Uterus (tissue), 4 donors: ENCODE measurements at places on chromosomes 12 and 14. TPM values are rescaled to one million over a fixed set of nuclear protein-coding genes. Genes with fewer than 3 reads are reported as not detected.

Gene NKX2-8
- total RNA-seq = not detected

Gene BEST3
- not detected for total RNA-seq

Gene CAND1
- 53.2 TPM for total RNA-seq

Gene LRRC43
- total RNA-seq = 3.3 TPM

Gene POTEM
- total RNA-seq = not detected

Gene NPFF
- not detected for total RNA-seq

Gene KRT82
- total RNA-seq = not detected

Gene KRT8
- total RNA-seq = 43.8 TPM

Gene GLIPR1
- 43.8 TPM for total RNA-seq

GRCh38 chr12:55771736-55772135 lies 28.8 kb downstream of the GDF11 start:
- DNase-seq = no peak

DNA sequence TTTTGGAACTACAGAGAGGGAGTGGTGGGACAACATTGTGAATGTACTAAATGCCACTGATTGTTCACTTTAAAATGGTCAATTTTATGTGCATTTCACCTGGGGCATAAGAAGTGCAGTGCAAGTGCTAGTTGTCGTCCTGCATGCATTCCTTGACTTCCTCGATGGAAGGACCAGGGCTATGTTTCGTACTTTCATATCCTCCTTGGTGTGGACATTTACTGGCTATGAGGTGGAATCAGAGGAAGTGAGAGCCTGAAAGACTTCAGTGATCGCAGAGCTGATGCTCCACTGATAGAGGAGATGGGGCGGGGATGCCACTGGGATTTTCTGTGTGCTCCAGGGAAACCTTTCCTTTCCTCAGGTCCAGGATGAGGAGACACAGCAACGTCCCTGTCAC lies 54.1 kb upstream of the DDX11 start:
- DNase-seq = no peak

DNA sequence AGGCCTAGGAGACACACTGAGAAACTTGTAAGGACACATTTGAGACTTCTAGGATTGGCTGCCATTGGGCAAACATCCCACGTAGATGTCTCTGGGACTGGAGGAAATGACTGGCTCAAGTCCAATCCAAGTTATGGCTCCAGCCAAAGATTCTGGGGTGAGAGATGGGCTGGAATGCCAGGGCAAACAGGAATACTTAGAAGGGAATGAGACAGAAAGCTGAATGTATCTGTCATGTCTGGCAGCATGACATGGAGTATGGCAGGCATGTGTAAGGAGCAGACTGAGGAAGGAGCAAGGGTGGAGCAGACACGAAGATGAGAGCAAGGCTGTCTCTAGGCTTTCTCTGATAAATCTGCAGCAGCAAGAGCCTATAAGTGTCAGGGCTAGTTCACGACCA lies 209.2 kb downstream of the PHLDA1 start:
- no peak for DNase-seq

GRCh38 chr12:109820816-109821381 lies 12.3 kb downstream of the TRPV4 start:
- no peak for DNase-seq

- DNase-seq = no peak
Measured at GRCh38 chr12:65596514-65597091, 227.7 kb upstream of the HMGA2 start.

- DNase-seq = no peak
Measured at GRCh38 chr14:77204459-77204771, 22.8 kb downstream of the TMEM63C start.

GRCh38 chr14:65958664-65959562 lies 527.3 kb upstream of the CCDC196 start:
- DNase-seq = no peak

DNA sequence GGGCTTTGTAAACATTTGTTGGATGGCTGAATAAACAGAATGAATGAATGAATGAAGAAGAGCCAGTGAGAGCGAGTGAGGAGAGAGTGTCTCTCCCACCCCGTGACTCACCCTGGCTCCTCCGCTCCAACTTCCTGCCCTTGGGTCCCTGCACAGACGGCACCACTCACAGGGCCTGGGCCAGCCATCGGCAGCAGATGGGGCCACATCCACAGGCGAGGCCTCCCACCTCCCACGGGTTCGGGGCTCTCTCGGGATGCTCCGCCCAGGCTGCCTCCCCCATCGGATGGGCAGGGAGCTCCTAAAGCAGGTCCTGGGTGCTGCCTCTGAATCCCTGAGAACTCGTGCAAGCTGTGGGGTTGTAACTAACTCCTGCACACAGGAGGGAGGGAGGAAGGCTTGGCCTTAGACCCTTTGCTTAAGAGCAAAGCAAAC lies 41.3 kb downstream of the CCNK start:
- DNase-seq = peak; percentile 68

- DNase-seq = no peak
Measured at GRCh38 chr12:50894241-50894640, 51.5 kb downstream of the TMPRSS12 start.

GRCh38 chr14:22994762-22995275 lies 12.5 kb upstream of the AJUBA start:
- no peak for DNase-seq

DNA sequence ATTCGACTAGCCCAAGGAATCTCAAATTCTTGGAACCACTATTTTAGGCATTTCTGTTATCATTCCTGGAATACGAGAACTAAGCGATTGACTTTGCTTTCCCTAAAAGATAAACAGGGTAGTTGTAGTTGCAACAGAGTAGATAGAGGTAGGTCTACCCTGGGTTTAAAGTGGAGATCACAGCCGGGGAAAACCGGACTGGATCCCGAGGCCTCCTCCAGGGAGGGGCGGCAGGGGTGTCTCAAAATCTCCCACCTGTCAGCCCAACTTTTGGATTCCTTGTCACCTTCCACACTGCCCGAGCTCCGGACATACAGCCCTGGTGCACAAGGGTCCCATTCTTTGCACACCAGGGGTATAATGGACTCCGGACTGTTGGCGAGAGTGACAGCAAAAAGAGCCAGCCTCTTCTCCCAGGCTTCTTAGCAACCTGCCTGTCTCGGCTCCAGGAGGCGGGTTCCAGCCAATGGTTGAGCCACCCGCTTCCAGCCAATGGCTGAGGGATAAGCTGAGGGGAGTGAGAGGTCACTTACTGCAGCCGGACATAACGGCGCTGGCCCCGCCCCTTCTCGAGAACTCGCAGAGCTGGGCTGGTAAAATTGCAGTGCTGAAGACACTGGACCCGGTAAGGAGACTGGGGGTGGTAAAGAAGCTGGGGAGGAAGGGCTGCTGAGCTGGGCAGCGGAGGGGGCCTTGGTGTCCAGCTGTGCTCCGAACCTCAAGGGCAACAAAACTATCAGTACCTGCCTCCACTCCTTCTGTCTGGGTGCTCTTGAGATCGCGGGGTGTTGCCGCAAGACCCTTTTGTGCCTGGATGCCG lies at the start of gene SUOX:
SUOX (plus strand) TSS at position 562 of the 820 bp plus-strand sequence. CDS start 4,946 bp downstream, outside the sequence.
- DNase-seq = peak; percentile 98

DNA sequence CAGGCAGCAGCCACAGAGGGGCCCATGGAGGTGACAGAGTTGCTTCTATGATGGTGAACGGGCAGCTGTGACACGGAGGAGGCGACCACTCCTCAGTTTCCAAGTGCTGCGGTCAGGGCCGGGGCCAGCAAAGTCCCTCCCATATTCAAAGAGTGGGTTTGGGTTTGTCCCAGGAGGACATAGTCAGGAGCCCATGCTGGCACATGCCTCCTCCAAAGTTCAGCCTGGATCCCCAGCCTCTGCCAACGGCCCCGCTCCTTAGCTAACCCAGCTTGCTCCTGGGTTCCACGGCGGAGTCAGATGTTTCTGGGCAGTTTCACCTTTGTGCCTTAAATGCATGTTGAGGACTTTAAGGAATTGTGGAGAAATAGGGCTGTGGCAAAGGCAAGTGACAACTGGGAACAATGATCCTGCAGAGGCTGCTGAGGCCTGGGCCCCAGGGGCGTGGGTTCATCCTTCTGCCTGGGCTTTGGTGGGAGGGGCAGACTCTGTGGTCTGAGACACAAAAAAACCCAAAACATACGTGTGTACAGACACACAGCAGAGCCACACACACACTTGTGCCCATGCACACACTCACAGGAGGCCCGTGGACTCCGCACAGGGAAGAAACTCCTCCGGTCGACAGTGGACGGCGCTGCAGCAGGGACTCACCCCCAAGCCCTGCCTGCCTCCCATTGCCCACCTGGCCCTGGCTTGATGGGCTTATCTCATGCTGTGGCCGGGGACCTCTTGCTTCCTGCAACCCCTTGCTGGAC lies 399.4 kb downstream of the TMEM121 start:
- no peak for DNase-seq

DNA sequence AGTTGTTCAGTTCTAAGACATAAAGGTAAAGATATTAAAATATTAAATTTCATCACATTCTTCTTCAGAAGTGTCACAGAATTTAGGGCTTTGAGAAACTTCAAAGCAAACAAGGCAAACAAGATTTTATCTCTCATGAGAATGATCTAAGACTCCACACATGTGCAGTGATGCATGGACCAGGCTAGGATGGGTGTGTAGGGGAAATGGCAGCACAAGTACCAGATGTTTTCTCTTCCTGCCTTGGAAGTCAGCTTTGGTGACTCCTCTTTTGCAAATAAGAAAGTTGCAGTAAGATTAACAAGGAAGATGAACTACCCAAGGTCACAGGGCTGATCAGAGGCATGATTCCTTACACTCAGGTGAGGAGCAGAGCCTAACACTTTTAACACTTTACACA lies 163.8 kb upstream of the LMNTD1 start:
- DNase-seq = no peak

GRCh38 chr14:36866867-36867266 lies 205.2 kb downstream of the PAX9 start:
- no peak for DNase-seq
